NK-92 treated with Interleukin-12 subunit alpha and Interleukin-12 subunit beta, amount 100 ng/mL, for 24 hours (cell line): ENCODE measurements at places on chromosomes 2 and 18.

DNA sequence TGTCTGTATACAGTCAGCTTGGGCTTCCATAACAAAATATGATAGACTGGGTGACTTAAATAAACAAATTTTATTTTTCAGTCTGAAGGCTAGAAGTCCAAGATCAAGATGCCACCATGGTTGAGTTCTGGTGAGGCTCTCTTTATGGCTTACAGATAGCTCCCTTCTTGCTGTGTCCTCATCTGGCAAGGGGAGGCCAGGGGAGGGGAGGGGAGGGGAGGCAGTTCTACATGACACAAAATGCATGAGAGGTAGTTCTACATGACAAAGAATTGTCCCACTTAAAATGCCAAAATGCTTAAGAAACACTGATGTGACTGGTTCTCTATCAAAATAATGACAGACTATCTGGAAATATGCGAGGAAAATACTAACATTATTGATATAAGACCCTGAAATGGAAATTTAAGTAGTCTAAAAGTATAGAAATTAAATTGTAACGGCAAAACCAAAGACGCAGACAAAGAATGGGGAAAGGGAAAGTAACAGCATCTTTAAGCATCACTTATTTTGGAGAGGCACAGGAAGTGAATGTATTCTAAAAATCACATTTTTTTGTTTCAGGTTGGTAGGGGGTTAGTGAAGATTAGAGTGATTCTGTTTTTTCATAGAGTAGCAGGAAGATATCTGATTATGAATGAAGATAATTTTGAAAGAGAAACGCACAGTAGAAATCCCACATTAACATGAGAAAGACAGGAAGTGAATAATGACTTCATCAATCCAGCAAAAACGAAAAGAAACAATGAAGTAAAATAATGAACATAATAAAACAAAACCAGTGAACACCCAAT lies 131.4 kb downstream of the STRN start:
- DNase-seq = no peak

- no peak for DNase-seq
Measured at GRCh38 chr18:13915995-13916431, 677 bp upstream of the MC2R start.

- DNase-seq = no peak
Measured at GRCh38 chr2:160940271-160940670, 220.0 kb upstream of the TANK start.

- DNase-seq = no peak
Measured at GRCh38 chr2:144983107-144983506, 463.2 kb upstream of the ZEB2 start.

DNA sequence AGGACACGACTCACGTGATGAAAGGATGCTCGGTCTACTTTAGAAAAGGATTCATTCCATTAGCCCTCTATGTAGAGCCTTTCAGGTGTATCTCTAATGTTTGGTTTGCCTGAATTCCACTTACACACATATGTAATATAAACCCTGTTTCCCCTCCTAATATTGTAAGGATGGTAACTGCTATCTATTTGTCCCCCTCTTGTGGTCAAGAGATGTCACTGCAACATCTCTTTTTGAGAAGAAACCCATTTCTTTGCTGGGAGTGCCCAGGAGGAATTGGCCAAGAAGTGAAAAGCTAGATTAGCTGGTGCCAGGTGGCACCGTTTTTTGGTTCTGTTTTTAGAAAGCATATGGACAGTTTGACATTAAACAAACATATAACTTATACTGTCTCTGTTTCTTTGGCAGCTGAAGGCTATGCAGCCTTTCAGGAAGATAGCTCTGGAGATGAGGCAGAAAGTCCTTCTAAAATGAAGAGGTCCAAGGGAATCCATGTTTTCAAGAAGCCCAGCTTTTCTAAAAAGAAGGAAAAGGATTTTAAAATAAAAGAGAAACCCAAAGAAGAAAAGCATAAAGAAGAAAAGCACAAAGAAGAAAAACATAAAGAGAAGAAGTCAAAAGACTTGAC lies 41.2 kb downstream of the RALBP1 start:
- no peak for DNase-seq

- no peak for DNase-seq
Measured at GRCh38 chr2:45726188-45726587, 74.7 kb downstream of the PRKCE start.

DNA sequence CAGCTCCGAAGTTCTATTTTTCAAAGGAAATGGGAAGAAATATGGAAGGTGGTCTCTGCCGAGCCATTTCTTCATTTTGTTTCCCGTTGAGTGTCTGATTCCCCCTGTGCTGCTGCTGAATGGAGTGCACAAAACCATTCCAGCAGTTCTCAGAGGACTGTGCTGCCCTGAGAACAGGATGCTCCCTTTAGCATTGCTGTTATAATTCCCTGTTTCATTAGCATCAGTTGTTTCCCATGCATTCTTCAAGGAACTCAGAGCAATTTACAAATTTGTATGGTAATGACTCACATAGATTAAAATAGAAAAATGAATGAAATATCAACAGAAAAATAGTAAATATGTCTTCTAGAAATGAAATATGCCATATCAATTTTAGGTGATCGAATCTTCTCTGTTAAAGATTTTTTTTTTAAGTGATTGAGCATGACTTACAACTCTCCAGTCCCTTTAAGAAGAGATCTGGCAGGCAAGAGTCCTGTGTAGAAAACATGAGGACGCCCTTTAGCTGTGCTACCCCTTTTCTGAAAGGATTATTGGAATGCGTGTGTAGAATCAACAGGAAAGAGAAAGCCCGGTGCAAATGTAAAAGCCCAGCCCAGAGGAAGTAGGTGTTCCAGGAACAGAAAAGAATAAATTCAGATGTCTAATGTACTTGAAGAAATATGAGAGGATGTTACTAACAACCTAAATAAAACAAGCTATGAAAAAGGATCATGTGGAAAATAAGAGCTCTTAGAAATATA lies 118.5 kb downstream of the ATP9B start:
- DNase-seq = no peak

GRCh38 chr18:45730832-45731575 lies 7.0 kb downstream of the SLC14A1 start:
- no peak for DNase-seq
